T47D (cell line): ENCODE measurements at places on chromosomes 3 and 15.
A peak's percentile ranks its signal among the peaks of the same experiment; 100 is the strongest.

GRCh38 chr15:97224191-97224641, 736.3 kb upstream of the ARRDC4 start:
- DNase-seq, result no peak

- DNase-seq, result peak; percentile 74
These were observed at the start of the genes GLT8D1 and SPCS1 for GRCh38 chr3:52705688-52706686. TSS of gene GLT8D1 (minus strand) at chr3:52705791. CDS start at chr3:52700460, 5,331 bp downstream. TSS of gene SPCS1 (plus strand) at chr3:52706106. CDS start at chr3:52706247, 141 bp downstream.

DNA sequence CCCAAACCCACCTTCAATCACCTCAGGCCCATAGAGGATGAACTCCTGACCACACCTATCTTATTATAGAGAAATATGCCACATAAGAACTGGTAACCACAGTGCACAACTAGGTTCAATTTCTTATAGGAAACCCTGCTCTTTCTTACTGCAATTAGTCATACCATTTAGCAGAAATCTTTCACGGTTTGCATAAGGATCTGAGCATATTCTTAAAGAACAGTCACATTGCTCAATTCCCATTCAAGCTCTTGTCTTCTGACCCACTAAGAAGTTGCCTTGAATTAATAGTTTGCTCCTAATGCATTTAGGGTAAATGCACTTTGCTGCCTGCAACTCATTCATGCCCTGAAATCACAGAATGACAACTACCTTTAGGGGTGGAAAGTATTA, 9.2 kb downstream of the ERC2 start:
- DNase-seq, result no peak

DNA sequence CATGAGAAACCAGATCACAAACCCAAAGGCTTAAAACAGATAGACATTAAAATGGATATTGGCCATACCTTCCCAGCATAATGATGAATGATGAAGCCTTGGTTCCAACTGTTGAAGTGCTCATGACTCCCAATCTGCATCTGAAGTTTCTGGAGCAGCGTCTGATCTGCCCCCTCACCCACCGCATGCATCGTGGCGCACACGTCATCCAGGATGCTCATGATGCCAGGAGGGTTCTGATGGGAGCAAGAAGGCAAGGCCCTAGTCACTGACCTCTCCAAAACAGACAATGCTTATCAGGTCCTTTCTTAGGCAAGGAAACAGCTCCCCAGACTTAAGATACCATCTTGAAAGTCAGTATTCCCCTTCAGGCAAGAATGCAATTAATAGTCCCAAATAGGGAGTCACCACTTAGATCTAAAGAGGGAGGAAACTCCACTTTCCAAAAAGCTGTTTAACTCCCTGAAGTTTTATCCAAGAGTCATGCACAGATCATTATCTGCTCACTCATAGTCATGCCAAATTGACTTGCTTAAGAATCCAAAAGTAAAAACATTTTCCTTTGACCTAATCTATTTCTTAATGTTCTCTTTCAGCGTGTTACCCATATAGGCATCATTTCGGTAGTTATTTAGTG, 2.1 kb downstream of the LDHAL6B start:
- no peak for DNase-seq

GRCh38 chr15:49494842-49495241, 71.8 kb downstream of the FGF7 start:
- no peak for DNase-seq

- DNase-seq, result no peak
These were observed 172.2 kb downstream of the GHSR start for GRCh38 chr3:172276103-172276502.

GRCh38 chr15:33315044-33315443, 4.3 kb downstream of the RYR3 start:
- no peak for DNase-seq

DNA sequence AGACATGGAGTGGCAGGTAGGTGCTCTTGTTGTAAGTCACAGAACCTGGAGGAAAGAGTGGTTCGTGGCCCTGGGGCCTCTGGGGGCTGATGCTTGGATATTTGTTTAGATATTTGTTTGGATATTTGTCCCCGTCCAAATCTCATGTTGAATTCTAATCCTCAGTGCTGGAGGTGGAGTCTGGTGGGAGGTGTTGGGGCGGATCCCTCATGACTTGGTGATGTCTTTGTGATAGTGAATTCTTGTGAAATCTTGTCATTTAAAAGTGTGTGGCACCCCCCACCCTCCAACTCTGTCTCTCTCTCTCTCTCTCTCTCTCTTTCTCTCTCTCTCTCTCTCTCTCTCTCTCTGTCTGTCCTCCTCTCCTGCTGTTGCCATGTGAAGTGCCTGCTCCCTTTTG, 122.4 kb downstream of the LPP start:
- DNase-seq, result no peak

- no peak for DNase-seq
These were observed 119.4 kb downstream of the ADAMTS17 start for GRCh38 chr15:100222349-100222715.

GRCh38 chr15:41544650-41545015, 576 bp upstream of the RPAP1 start:
- no peak for DNase-seq

- no peak for DNase-seq
These were observed 291.7 kb downstream of the MEX3B start for GRCh38 chr15:81754078-81754477.

GRCh38 chr3:46929324-46929723, 47.2 kb downstream of the CCDC12 start:
- peak; percentile 50 for DNase-seq

- no peak for DNase-seq
These were observed 9.0 kb downstream of the ACKR4 start for GRCh38 chr3:132606085-132606484.

DNA sequence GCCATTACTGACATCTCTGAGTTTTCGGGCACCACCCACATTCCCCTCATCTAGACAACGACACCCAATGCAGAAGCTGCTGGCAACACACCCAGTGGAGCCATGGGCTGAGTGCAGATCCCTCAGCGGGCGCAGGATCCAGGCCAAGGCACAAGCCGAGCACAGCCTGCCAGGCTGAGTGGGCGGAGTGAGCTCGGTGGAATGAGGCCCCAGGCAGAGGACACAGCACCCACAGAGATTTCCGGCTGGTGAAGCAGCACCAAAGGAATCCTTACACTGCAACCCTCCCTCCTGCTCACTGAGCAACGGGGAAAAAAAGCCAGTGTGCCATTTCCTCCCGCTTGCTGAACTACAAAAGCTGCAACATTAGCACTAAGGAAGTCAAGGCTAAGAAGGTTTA, 34.3 kb downstream of the ZMAT3 start:
- DNase-seq, result peak; percentile 76

DNA sequence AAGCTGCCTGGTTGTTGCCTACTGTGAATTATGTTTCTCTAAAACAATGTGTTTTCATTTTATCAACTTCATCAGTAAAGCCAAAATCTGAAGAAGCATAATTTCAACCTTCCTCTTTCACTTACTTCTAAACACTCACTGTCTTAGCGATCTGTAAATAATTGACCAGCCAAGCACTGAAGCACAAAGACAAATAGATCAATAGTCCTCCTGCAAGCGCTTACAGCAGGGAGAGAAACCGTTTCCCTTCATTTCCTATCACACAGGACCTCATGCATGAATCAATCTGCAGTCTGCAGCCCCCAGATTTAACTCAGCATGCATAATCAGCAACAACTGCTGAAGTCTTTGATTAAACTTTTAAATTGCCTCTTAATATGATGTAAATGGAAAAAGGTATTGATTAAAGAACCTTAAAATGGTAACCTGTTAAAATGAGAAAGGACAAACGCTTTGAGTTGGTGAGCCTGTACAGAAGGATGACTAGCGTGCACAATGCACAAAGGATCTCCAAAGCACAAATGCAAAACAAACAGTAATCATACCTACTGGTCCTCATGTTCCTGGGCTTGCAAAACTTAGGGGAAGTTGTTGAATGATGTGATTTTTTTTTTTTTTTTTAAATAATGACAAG, 370.2 kb upstream of the ZNF385D start:
- no peak for DNase-seq

DNA sequence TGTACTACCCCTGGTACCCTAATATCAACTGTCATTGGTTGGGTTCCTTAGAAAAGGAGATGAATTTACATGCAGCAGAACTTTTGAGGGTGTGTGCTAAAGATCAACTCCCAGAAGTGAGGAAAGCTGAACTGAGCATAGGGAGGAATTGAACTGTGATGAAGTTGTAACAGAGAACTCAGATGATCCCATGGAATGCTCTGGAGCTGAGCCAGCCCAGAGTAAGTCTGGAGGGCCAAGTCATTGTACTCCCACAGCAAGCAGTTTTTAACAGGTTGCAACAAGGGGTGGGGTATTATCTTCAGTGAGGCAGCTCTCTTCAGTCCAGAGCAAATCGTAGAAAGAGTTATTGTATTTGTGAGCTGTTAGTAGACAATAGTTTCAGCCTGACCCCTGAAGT, 572.3 kb downstream of the PYDC2 start:
- no peak for DNase-seq

- no peak for DNase-seq
These were observed 30.7 kb downstream of the ATP13A5 start for GRCh38 chr3:193347521-193348501.

GRCh38 chr3:96106701-96107100, 707.7 kb upstream of the EPHA6 start:
- DNase-seq, result peak; percentile 78

GRCh38 chr15:43102187-43102586, 3.7 kb downstream of the UBR1 start:
- no peak for DNase-seq

DNA sequence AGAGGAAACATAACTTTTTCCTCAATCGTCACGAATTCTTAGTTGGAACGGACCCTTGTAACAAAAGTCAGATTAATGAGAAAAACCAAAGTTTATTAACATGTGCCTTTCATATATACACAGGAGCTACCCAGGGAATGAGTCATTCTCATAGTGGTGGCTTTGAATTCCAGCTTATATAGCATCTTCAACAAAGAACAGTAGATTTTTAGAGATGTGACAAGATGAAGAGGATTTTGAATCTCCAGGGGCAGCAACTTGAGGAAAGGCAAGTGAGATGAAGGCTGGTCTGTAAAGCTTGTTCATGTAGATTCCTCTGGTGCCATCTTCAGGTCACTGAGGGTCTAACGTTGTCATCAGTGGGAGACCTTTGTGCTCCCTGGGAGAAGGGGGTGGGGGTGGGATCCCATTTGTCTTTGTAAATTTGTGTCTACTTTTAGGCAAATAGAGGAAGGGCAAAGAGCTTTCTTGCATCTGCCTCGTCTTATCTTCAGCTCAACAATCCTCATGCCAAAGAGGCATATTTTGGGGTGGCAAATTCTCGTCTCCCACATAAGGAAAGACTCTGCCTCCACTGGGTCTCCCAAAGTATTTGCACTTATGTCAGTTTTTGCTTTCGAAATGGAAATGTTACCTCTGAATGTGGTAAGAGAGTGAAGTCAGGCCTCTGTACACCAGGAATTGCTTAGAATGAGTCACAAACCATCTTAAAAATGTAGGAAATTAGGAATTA, 29.5 kb downstream of the CLEC3B start:
- no peak for DNase-seq

DNA sequence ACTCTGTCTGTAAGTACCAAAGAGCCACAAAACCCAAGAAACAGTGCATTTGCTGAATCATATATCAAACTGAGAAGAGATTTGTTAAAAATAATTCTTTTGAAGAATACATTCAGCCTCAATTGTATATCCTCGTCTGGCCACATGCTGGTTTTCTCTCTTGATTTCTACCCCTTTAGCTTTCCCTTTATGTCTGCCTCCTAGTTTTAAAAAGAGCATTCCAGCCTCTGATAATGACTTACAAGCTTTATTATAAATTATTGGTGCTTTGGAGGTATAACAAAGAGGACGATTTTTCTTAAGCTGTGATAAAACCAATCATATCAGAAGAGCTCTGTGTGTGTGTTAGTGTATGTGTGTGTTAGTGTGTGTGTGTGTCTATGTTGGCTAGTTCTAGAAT, 70.4 kb upstream of the ROBO2 start:
- DNase-seq, result no peak

DNA sequence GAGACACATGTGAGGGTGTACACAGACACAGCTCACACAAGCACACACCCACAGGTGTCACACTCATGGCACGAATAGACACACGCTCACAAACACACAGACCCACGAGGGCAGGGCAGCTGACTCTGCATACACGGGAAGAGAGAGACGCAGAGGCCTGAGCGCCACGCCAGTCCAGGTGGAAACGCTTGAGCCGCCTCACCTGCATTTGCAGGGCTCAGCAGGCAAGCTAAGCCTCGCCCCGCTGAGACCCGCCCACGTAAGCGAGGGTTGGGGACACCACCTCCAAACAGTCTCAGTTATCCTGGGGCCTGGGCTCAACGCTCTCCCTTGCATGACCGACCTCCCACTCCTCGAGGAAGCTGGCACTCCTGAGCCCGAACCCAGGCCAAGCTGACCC, 73.2 kb downstream of the TLE3 start:
- no peak for DNase-seq

- DNase-seq, result no peak
These were observed 42.5 kb downstream of the CHSY1 start for GRCh38 chr15:101209285-101209845.

DNA sequence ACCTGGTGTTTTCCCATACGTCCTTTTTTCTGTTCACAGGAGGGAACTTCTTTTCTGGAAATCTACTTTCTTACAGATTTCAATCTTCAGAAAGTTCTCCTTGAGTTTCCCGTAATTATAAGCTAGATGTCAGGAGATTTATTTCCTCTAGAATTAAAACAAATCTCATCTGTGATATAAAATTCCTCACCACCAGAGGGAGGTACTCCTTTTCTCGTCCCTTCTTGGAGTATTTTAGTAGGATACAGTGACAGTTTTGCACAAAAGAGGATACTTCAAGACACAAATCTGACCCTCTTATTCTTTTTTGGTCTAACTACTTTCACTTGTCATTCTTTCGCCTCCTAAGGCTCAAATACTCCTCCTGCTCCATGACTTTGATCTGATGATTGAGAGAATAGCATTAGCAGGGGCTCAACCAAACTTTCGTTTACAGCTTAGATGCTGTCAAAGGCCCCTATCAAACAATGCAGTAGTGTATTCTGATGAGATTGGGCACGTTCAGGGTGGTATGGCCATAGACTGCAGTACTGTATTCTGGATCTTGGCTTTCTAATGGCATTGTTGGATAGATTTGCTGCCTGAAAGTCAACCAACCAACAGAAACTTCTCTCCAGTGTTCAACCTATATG, 38.0 kb downstream of the TMEM41A start:
- DNase-seq, result peak; percentile 48

DNA sequence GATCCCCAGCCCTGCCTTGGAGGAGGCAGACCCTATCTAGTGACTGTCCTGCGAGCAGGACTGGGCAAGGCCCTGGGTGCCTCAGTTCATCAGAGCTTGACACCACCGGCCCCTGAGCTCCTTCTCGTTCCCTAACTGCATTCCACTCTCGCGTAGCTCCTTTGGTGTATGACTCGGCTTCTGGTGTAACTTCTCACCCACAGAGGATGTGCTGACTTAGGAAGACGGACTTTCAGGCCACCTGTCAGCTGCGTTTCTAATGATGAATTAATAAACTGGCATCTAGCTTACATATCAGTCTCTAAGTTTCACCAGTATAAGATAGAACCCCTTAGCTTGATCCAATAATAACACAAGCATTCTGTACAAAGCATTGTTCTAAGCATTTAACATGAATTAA, 17.5 kb downstream of the ABCF3 start:
- DNase-seq, result no peak

GRCh38 chr3:189094539-189094938, 77.2 kb upstream of the TPRG1 start:
- no peak for DNase-seq

GRCh38 chr3:60036803-60037202, 987.0 kb upstream of the CFAP20DC start:
- DNase-seq, result no peak
